Aorta (tissue), 5 donors: ENCODE measurements at places on chromosomes 7 and 10.

DNA sequence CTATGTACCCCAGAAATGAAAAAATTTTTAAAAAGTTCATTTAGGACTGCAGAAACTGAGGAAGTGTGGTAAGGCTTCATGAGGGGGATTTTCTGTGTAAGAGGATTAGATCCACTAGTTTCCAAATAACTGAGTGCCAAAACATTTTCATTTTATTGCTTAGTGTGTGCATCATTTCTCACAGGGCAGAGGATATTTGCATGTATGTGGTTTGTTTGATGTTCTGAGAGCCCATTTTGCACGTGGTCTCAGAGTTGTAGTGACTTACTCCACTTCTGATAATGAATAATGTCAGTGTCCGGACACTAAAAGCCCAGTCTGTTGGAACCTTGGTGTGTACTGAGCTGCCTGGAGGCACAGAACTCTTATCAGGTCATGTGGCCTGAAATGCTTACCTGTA, 299.9 kb downstream of the AUTS2 start:
- no peak for DNase-seq

- DNase-seq, result peak; percentile 79
These were observed 4.5 kb upstream of the BLNK start for GRCh38 chr10:96275685-96276418.

- DNase-seq, result no peak
These were observed 140.7 kb downstream of the PFKFB3 start for GRCh38 chr10:6343305-6344010.

DNA sequence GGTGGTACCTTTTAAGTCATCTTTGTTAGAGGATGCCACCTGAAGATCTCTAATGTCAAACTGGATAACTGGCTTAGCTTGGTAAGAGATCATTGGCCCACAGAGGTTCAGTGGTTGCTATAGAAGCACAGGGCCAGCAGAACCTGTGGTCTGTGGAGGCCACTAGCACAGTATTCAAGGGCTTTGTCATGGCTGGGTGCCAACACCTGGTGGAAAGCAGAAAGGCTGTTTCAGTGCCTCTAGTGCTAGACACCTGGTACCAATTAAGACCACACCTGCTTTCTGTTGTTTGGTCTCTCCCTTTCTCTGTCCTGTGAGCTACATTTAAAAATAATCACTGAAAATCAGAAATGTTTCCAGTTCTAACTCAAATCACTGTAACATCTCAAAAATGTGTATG, 10.0 kb upstream of the PCGF5 start:
- no peak for DNase-seq

DNA sequence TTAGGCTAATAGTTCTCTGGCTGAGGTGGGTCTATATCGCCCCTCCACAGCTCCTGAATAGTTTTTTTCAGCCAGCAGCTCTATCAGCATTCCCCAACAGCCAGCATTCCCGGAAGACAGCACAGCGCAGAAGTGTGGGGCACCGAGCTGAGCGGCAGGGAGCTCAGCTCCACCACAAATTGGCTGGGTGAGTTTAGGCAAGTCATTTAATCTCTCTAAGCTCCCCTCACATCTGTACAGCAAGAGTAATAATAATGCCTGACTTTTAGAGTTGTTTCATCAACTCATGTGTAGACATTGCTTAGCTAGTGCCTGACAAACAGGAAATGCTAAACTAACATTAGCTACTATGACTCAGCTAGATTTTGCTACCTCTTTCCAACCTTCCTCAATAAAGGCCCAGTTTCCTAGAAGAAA, 247.9 kb upstream of the PTN start:
- no peak for DNase-seq

DNA sequence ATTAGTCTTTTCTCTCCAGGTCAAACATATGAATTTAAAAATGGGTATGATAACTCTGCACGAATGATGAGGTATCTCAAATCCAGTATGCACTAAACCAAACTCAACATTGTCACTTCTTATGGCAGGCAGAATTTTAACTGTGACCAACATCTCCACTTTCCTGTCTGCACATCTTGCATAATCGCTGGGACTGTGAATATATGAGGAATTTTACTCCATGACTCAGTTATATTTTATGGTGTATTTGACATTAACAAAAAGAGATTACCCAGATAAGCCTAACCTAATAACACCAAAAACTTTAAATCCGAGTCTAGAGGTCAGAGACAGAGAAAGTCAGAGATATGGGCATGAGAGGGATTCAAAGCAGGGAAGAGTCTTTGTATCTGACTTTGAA, 454.5 kb upstream of the SEMA3D start:
- no peak for DNase-seq

DNA sequence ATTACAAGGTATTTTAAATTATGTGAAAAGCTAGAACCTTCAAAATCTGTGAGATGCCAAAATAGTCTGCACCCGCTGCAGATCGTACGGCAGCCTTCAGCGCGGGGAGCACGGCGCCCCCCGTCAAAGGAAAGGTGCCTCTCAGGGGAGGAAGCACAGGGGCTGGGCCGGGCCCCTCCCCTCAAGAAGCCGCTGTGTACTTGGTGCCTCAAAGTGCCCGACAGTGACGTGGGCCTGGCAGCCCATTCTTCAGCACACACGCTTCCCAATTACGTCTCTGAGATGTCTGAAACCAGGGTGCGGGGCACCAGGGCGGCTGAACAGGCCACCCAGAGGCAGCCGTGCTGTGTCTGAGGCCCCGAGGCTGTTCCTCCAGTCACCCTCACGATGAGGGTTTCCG, 116.1 kb downstream of the INPP5A start:
- DNase-seq, result peak; percentile 62

DNA sequence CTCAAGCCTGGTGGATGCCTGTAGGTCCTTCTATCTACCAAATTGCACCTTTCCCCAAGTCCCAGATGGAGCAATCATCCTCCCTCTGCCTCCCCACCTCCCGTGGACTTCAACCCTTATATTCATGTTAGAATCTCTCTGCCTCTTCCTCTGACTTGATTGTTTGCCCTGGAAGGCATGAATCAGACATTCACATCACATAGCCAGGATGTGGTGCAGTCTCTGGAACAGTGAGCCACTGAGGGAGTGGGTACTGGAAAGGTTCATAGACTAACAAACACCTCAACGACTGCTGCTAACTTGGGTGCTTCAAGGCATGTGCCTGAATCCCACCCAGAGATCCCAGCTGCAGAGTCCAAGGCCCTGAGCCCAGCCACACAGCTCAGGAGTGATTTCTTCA, 494.0 kb downstream of the TNS3 start:
- DNase-seq, result no peak

- DNase-seq, result no peak
These were observed 380.9 kb downstream of the LRRTM3 start for GRCh38 chr10:67306588-67307205.

DNA sequence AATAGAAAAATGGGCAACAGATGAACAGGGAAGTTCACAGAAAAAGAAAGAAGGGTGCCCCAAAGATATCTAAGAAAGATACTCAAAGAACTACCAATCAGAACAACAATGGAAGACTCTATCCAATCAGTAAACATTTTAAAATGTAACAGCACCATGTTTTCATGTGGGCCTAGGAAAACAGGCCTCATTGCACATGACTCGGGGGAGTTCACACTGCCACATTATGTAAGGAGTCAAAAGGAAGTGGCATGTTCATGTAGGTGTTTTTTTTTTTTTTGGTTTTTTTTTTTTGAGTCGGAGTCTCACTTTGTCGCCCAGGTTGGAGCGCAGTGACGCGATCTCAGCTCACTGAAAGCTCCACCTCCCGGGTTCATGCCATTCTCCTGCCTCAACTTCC, 132.2 kb downstream of the USP6NL start:
- no peak for DNase-seq

DNA sequence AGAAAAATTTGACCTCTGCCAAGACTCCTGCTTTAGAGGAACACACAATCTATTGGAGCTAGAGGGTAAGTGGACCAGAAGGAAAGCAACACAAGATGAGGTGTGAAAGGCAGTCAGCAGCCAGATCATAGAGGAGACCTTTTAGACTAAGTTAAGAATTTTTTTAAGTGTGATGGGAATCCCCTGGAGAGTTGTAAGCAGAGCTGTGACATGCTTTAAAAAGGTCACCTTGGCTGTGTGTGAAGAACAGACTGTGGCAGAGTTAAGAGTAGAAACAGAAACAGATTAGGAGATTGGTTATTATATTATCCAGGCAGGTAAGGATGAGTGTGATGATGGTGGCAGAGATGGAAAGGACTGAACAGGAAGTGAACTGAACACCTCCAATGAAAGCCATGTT, 23.5 kb downstream of the CPEB3 start:
- no peak for DNase-seq

- no peak for DNase-seq
These were observed 32.1 kb downstream of the HIF1AN start for GRCh38 chr10:100567826-100568225.

DNA sequence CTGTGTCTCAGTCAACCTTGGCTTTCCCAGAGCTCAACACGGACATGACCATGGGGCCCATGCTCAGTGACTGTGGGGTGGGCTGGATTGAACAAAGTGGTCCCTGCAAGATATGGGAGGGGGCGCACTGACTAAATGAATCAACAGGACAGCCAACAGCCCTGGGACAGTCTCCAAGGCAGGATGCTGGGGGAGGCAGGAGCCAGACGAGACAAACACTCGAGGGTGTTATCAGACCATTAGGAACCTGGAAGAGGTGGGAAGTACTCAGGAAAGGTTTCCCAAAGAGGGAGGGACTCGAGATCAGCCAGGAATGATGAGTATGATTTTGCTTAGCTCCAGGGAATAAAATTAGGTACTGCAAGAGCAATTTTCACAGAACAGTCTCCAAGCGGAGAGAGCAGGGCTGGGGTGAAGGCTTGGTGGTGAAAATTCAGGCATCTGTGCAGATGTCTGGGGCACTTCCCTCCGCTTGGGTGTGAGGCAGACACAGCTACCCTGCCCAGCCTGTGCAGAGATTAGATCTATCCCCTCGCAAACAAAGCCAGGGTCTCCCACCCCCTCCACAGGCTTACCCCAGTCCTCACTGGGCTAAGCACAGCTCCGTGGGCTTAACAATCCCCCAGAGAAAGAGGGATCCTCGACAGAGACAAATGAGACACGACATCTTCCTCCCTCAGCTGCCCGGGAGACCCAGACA, 261.1 kb upstream of the ZMIZ1 start:
- no peak for DNase-seq

GRCh38 chr10:78260680-78261079, 227.0 kb downstream of the RPS24 start:
- DNase-seq, result no peak

DNA sequence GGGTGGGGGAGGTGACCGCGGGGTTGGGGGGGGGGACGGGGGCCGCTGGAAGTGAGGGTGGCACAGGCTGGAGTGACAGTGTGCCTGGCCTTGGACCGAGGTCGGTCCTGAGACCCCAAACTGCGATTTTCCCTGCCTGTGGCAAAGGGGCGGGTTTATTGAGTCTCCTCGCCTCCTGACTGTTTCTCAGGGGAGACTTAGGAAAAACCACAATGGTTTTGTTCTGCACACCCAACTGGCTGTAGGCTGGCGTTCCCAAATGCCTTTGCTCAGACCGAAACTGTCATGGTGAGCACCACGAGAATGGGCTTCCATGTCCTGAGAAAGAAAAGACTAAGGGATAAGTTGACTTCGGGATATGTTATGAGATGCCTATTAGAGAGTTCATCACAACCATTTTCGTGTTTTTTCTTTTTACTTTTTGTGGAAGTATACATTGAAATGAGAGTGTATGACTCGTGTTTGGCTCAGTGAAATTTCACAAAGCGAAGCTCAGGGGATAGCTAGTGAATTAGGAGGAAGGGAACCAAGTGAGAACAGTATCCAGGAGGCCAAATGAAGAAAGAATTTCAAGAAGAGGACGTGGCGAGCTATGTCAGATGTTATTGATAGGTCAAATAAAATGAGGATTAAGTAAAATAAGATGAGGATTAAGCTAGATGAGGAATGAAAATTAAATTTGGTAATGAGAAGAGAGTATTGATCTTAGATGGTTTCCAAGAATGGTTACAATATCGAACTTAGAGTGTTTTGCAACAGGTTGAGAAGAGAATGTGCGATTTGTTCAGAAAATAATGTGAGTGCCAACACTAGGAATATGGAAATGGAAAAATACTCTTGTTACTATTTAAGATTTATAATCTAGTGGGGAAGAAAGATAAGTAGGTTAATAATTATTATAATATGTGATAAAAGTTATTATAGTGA, 918 bp downstream of the NET1 start:
- DNase-seq, result no peak

DNA sequence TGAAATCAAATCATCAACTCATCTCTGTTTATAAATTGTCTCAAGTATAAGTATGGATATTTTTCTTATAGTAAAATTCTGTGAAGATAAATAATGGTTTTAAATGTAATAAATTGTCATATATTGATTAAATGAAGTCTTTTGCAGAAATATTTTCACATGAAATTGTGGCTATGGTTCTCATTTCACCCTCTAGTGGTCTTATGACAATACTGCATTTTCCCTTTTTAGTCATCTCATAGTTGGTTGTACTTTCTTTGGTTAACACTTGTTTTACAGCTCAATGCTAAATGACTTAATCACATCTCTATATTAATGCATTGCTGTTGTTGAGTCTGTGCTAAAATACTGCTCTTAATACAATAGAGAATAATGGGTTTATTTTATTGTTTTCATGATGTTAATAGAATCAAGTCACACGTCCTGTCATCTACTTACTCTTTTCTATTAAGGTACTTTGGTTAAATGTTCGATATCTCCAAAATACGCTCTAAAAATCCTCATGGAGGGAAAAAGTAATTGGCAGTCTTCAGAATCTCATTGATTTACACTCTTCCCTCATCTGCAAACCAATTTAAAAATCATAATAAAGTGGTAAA, 38.0 kb upstream of the CACNA2D1 start:
- DNase-seq, result no peak

- no peak for DNase-seq
These were observed 53.4 kb upstream of the CYP2C8 start for GRCh38 chr10:95122736-95123135.

DNA sequence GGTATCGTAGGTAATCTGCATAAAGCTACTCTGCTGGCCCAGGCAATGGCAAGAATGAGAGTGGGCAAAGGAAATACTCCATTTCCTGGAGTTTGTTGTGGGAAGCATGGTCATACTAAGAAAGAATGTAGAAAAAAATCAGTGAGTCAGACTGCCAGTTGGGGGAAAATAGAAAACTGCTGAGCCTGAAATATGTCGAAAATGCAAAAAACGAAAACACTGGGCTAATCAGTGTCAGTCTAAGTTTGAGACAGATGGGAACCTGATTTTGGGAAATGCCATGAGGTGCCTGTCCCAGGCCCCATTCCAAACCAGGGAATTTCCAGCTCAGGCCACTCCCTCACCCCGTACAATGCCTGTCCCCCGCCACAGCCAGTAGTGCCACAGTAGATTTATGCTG, 150.0 kb downstream of the ZNF33B start:
- DNase-seq, result no peak
